Midbrain (tissue), 1 donor: ENCODE measurements at places on chromosomes 7 and 10.

GRCh38 chr10:89346405-89347254 is 18.8 kb downstream of the IFIT3 start:
- no peak for DNase-seq

GRCh38 chr7:11163220-11163619 is 189.5 kb downstream of the PHF14 start:
- no peak for DNase-seq

DNA sequence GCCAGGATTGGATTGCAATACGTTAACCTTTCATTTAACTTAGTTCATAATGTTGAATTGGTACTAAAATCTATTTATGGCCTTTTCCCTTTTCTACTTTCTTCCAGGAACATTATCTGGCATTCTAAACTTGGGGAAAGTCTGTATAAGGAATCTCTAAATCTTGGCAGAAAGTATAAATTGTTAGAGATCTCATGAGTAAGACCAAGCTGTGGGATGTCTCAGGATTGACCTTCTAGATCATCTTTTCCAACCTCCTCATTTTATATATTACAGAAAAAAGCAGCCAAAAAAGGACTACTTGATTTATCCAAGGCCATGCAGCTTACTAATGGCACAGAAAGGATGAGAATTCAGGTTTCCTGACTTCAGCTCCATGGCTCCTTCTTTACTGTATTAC is 598.3 kb downstream of the INHBA start:
- no peak for DNase-seq

DNA sequence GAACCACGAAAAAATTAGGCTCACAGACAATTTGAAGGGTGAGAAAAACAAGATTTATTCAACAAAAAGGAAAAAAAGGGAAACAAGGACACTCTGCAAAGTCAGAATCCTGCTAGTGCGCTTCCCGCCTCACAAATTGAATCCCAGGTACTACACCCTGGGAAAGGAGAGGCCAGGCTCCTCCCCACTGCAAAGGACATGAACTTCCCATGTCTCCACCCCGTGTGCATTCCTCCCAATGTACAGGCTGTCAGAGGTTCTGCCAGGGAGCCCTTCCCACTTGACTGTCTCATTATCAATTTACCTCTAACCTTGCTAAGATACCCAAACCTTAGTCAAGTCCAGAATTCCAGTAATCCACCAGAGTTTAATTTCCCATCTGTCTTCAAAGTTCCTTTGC is 70.4 kb upstream of the CDK1 start:
- no peak for DNase-seq

GRCh38 chr7:8115547-8116402 is 146.2 kb downstream of the ICA1 start:
- DNase-seq: no peak

DNA sequence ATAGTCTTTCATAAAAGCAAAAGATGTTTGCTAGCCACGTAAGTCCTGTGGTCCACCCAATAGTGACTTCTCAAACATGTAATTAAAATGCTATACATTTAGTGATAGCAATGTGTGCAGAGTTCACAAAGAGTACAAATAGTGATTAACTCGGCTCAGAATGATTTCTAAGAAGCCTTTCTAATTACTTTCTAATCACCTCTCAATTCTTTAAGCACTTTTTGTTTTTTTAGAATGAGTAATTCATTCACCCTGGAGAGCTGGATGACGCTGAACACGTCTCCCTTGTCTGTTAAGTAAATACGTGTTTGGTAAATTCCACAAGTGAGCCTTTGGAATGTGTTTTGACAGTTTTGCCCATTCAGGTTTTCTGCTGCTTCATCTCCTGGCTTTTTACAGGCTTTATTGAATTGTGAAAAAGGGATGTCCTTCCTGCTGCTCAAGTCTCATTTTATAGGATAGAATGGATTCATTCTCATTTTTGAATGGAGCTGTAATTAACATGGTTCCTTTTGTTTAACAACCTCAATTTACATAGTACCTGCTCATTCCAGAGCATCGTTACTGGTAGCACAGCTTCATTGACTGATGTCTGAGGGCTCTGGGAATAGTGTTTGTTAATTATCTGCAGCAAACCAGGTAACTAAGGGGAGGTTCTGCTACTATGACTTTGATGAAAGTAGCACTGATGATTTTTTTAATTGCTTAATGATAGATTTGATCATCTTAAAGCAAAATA is 212.1 kb downstream of the VTI1A start:
- DNase-seq: no peak

- DNase-seq: no peak
Observed at GRCh38 chr10:124222988-124223710, 129.8 kb upstream of the CHST15 start.

DNA sequence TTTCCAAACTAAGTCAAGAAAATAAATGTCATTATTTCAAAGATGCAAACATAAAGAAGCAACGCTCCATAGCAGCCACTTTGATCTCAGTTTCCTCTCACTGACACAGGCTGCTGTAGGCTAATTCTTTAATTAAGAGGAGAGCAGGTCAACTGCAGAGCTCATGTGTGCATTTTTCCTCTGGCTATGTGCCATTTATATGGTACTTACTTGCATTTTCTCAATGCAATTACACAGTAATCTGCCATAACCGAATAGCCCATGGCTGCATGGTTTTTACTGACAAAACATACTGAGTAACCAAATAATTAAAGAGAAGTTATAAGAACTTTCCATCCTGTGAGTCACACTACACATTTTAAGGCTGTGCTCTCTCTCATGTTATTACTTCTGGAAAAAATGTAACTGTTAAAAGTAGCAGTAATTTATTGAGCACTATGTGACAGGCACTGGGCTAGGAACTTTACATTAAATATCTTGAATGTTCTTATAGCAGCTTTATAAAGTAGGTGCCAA is 122.0 kb downstream of the ELAPOR2 start:
- no peak for DNase-seq

DNA sequence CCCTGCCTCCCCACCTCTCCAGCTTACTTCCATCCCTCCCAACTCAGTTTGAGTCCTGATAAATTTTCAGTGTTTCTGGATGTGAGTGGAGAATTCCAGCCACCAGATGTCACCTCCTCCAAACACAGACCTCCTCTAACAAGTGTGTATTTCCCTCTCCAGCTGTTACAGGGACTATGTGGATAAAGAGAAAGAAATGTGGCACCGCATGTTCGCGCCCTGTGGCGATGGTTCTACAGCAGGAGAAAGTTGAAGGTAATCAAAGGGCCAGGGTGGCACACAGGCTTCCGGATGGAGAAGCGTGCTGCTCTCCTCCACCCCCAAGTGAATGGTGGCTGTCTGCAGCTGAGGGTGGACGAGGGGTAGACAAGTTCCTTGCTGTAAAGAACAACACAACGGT is 14.7 kb downstream of the FKBP6 start:
- peak; percentile 27 for DNase-seq

DNA sequence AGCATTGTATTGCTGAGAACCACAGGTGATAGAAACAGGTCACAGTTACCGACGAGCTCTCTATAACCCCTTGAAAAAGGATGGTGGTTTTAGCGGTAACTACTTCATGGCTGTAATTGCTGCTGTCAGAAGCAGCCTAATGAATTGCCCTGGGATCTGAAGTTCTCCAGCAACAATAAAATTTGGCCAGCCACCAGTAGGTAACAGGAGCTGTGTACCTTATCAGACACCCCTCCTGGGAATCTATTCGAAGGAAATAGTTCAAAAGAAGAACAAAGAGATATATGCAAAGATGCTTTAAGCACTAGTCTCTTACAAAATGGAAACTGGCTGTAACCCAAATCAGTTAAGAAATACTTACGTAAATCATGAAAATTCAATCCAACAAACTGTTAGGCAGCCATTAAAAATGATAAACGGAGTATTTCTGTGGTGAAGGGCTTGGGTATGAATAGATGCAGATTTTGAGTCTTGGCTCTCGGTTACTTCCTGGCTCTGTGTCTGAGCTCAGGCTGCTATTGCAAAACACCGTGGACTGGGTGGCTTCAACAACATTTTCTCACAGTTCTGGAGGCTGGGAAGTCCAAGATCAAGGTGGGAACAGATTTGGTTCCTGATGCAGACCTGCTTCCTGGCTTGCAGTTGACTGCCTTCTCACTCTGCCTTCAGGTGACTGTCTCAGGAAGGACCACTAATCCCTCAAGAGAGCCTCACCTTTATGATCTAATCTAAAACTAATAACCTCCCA is 1.6 kb downstream of the MSRB2 start:
- no peak for DNase-seq

DNA sequence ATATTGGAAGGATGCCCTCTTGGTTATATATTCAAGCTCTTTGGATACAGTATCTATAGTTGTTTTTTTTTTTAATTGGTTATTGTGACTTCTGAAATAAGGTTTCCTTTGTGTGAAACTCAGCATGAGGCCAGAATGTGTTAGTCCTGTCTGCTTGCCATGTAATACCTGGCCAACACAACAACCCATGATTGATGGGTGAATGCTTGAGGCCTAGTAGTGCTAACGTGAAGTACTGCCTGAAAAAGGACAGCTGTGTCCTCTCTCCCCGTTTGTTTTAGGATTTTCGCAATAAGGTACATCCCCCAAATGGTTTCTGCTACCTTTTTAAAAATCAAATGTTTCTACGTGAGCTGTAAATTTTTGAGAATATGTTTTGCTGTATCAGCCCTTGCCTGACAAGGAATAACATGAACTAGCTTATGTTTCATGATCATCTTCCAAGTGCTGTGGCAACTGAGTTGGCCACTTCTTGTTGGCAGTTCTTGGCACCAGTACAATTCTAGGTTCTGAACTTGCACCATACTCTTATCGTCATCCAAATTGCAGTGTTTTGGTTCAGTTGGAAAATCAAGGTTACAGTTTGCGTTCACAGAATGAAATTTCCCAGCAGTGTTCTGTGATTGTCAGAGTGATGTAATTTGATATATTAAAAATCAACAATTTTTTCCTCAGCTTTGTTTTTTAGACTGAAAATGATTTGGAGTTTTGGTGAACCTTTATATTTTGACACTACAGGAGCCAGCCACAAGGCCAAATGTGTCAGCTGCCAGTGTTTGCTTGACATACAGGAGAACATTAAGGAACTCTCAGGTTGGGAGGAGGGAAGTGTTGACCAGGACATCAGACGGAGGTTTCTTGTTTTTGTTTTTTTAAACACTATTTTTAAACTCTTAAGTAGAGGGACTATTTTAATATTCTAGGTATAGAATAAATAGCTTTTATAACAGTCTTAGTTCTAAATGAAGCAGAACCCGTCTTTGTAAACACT is 13.5 kb upstream of the ASCC1 start:
- no peak for DNase-seq

DNA sequence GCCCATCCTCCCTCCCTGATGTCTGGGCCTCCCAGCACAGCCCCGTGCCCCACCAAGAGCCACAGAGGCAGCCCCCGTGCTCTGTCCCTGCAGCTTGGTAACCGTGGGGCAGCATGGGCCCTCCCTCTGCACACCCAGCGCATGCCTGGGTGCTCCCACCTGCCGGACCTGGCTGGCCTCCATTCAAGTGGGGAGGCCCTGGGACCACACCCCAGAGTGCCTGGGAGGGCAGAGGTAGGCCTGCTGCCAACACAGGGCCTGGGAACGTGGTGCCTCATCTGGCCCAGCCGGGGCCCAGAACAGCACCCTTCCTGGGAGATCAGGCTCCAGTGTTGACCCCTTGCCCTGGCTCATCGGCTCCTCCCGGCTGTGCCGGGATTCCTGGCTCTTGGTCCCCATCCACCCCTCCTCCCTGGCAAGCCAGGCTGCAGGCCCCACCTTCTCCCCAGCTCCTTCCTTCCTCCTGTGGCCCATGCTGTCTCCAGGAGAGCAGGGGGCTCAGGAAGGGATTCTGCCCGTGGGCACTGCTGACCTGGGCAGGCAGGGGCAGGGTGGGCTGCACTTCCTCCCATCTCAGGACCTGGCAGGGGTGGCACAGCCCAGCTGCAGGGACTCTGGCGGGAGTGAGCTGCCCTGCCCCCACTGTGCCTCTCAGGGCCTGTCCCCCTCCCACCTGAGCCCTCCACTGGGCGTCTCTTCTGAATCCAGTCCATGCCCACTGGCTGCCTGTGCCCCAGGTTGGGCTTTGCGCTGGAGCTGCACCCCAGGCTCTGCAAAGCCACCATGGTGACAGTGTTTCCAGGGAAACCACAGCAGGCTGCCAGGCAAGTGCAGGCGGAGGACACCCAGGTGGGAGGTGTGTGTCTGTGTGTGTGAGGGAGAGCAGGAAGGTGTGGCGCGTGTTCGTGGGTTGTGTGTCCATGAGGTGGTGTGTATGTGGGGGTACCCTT is 32.6 kb downstream of the PWWP2B start:
- no peak for DNase-seq

GRCh38 chr10:75401569-75402485 is at the start of gene ZNF503:
ZNF503 (minus strand) TSS chr10:75401764; CDS start chr10:75401419, 345 bp downstream.
- DNase-seq: peak; percentile 94

DNA sequence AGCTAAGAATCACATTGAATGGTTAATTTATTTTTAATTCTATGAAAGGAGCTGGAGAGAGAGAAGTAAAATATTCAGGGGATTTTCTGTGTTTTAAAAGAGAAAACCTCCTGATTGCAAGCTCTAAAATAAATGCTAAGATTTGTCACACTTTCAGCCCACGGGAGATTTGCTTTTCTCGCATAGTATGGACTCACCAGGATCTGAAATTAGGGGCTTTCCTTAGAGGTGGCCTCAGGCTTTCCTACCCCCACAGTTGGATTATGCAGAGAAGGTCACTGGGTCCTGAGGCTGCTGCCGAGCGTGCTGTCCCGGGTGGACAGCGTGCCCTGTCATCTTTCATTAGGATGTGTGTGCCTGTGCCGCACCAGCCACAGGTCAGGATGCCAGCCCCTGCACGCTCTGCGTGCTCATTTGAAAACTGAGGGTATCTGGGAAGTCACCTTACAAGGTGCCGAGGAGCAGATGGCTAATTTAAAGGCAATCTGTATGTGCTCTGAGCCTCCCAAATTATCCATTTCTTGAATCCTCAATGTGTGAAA is 258.8 kb downstream of the CELF2 start:
- DNase-seq: no peak

DNA sequence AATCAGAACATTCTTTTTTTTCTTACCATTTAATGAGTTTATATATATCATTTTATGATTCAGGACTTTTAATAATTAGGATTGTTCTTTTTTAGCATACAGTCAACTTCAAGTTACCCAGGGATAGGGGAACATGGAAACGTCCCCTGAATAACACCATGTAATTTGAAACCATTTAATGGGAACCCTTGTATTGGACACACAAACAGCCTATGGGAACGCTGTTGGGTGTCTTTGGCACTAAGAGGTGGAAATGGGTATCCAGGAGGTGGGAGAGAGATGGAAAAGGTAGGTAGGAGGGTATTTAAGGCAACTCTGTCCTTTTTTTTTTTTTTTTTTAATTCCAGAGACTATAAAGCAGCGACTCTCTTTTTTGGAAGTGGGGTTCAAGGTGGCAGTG is 2.6 kb downstream of the LUC7L2 start:
- DNase-seq: no peak

- no peak for DNase-seq
Observed at GRCh38 chr10:90846746-90847145, 11.1 kb downstream of the HTR7 start.
